ENCODE measurements at places on chromosomes 11 and 22. TPM values are rescaled to one million over a fixed set of nuclear protein-coding genes. Genes with fewer than 3 reads are reported as not detected.

Gene MYEOV
- total RNA-seq: not detected

Gene OTOG
- under 0.01 TPM for total RNA-seq

Gene TYMP
- 1.6 TPM for total RNA-seq

Gene OR4D5
- total RNA-seq: under 0.01 TPM

Gene DDIAS
- total RNA-seq: 1.6 TPM

Gene INS
- total RNA-seq: not detected

Gene RIC3
- total RNA-seq: 42.4 TPM

Gene MISFA
- total RNA-seq: 1.2 TPM

Gene GDPD4
- total RNA-seq: not detected

Gene YPEL4
- 5.3 TPM for total RNA-seq

Gene CCDC81
- 0.82 TPM for total RNA-seq

DNA sequence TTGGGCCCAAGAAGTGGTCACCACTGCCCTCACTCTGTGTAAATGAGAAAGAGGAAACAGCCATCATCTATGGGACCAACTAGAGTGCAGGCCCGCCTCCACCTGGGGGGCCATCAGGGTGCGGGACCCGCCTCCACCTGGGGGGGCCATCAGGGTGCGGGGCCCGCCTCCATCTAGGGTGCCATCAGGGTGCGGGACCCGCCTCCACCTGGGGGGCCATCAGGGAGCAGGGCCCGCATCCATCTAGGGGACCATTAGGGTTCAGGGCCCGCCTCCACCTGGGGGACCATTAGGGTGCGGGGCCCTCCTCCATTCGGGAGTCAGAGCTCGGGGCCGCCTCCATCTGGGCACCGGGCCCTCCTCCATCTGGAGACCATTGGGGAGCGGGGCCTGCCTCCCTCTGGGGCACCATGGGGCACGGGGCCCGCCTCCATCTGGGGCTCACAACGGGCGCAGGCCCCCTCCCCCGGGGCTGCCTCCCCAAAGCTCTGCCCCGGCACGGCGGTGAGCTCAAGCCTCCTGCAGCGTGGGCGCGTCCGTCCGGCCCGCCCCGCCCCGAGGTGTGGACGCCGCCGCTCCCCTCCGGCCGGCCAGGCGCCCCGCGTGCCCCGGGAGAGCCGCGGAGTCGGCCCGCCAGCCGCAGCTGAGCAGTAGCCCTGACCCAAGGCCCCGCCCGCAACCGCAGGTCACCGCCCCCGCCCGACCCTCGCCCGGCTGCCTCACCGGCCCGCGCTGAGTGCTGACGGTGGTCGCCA lies 512 bp downstream of the TOLLIP start:
- DNase-seq: no peak

GRCh38 chr11:65224930-65225278 lies 36.9 kb upstream of the POLA2 start:
- no peak for DNase-seq

- no peak for DNase-seq
These were observed 31.5 kb downstream of the TSG101 start for GRCh38 chr11:18495271-18495670.

DNA sequence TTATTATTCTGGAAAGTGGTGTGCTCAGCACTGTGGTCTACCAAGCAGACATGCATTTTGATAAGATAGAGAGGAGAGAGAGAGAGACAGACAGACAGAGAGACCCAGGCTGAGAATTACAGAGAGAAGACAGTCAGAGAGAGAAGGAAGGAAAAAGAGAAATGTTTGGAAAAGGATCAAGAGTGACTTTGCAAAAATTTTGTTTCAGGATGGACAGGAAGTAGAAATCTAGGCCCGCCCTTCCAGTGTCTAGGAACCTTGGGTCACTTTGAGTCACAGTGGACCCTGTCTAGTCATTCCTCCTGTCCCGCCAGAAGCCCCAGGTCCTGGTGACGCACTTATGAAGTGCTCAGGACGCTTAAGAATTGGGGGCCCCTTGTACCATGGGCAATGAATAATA lies 166.7 kb downstream of the ST3GAL4 start:
- no peak for DNase-seq

GRCh38 chr11:70367071-70367470 lies 31.3 kb upstream of the CTTN start:
- no peak for DNase-seq

GRCh38 chr11:120375076-120375475 lies 38.9 kb downstream of the ARHGEF12 start:
- no peak for DNase-seq

DNA sequence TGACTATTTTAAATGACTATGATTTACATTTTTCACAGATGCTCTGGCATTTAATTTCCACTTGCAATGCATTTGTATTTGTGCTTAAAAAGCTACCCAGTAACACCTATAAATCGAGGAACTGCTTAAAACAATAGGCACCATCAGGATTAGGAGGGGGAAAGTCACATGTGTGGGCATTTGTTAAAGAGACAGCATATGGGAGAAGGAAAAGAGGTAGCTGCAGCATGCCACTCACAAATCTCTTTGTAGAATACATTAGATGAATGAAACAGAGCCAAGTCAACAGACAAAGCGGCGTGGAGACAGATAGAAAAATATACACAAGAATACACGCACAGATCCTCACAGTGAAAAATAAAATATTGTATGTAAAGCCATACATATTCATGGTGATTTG lies 228.0 kb downstream of the CADM1 start:
- DNase-seq: no peak

- DNase-seq: no peak
These were observed 80.9 kb upstream of the USP47 start for GRCh38 chr11:11760838-11761237.

- no peak for DNase-seq
These were observed 935.7 kb downstream of the BRD1 start for GRCh38 chr22:48891688-48892577.

- DNase-seq: no peak
These were observed 21.3 kb downstream of the TMEM45B start for GRCh38 chr11:129836979-129837378.

GRCh38 chr11:111939836-111940604 lies 2.9 kb downstream of the DIXDC1 start:
- DNase-seq: no peak

- DNase-seq: no peak
These were observed 16.2 kb downstream of the ABCC8 start for GRCh38 chr11:17460406-17460805.

- DNase-seq: no peak
These were observed 102.0 kb downstream of the CYP2R1 start for GRCh38 chr11:14789879-14790484.

- DNase-seq: no peak
These were observed 1374.7 kb upstream of the RAG2 start for GRCh38 chr11:37972691-37973090.

GRCh38 chr11:131683131-131683530 lies 312.7 kb downstream of the NTM start:
- no peak for DNase-seq

GRCh38 chr22:40400159-40400558 lies 29.8 kb downstream of the SGSM3 start:
- DNase-seq: no peak

DNA sequence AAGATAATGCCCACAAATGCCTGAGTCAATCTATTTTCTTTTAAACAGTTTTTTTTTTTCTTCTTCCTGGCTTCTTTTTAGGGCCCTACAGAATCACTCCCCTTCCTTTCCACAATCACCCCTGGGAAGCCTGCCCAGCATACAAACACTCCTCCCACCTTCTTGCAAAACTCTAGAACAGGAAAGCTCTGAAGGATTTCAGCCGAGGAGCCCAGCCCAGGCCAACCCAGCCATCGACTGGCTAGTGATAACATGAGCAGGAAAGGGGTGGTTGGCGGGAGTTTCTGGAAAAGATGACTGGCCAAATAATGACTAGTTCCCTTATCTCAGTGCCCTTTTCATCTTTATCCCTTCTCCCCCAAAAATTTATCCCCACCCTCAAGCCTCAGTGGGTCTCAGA lies 68.2 kb downstream of the USP35 start:
- DNase-seq: no peak

- no peak for DNase-seq
These were observed 5.0 kb downstream of the RPL3 start for GRCh38 chr22:39314251-39314971.

DNA sequence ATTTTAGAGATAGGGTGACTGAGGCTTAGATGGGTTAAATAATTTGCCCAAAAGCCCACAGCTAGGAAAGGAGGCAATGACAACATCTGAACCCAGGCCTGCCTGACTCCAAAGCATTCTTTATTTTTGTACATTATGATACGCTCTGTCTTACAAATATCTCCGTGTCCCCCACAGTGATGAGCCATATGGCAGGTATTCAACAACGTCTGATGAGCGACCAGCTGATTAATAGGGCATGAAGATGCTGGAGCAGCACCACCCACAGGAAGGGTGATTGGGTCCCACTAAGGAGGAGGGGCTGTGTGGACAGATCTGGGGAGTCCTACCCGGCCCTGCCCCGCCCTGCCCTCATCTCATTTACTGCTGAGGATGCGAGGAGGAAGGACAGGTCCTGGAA lies 380.6 kb downstream of the CADM1 start:
- no peak for DNase-seq

Measured in frontal cortex (tissue), 4 donors.